Activated CD8-positive, alpha-beta memory T cell treated with anti-CD3 and anti-CD28 coated beads for 1 hour (primary cell): ENCODE measurements at places on chromosomes 12 and 14.

DNA sequence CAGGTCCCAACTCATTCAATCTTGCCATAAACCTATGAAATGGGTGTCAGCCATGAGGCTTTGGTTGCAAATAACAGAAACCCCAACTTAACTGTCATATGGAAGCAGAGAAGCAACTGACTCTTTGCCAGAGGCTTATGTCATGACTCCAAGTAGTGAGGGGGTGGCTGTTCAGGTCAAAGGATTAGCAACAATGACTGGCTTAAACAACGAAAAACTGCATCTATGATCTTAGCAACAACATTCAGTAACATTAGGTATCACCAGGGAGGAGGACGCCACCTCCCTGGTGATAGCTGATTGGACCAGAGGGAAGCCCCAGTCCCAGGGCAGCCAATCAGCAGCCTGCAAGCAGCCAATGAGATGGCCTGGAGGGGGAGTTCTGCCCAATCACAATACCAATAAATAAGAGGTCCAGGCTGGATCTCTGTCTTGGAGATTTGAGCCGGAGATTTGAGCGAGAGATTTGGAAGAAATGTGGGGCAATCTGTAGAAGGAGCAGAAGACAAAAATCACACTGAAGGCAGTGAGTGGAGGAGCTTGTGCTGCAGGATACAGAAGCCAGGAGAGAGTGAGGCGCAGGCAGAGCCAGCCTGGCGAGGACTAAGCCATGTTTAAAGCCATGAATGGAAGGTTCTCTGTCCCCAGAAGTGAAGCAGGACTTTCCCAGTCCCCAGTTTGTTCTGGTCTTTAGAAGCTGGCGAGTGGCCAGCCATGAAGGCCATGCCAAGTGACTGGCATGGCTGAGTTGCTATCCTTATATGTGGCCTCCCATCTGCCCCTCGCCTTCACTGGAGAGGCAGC is 93.3 kb downstream of the CALM1 start:
- no peak for DNase-seq

- no peak for DNase-seq
These were observed 43.4 kb upstream of the ST8SIA1 start for GRCh38 chr12:22377731-22378496.

- DNase-seq = peak; percentile 11
These were observed 11.9 kb downstream of the CFAP54 start for GRCh38 chr12:96501133-96501761.

DNA sequence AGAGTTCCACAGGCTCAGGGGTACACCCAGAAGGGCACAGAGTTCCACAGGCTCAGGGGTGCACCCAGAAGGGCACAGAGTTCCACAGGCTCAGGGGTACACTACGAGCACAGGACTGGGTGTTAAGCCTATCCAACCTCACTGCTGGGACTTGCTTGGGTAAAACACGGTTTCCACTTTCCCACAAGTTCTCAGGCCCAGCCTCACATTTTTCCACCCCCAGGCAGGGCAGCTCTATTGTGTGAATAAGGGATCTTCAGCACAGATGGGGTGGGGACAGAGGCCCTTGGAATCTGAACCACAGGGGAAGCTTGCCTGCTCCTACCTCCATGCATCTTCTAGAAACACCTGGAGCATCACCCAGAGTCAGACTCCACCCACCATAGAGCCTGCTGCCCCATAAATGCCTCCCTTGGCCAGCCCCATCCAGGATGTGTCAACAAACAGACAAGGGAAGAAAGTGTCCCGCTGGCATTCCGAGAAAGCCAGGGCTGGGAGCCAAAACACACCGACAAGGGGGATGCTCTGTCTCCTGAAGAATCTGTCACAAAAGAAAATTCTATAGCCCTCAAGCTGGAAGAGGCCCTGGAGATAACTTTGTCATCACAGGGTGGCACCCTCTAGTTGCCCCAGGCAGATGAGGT is 4.8 kb downstream of the CRACR2A start:
- no peak for DNase-seq

DNA sequence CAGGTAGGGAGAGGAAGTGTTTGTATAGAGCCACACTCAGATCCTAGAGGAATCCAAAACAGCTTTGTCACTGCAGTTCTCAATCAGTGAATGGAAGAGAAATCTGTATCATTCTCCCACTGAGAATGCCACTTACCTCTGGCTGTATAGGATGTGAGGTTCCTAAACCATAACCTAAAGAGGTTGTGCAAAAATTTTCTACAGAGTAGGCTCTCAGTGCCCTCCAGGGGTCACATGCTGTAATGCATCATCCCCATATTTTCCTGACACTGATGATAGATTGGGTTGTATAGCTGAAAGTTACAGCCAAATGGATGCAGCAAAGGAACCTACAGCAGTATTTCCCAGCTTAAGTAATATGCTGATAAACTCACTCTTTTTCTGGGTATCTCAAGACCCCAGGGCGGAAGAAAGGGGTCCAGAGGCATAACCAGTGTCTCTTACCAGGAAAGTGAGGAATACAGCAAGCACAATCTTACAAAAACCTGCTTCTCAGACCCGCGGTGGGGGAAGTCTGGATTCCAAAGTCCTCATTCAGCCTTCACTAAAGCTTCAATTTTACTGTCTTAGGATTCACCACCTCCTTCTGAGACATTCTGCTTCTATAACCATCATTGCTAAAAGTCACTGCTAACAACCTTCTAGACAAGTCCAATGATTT is 3.8 kb downstream of the BCDIN3D start:
- no peak for DNase-seq

DNA sequence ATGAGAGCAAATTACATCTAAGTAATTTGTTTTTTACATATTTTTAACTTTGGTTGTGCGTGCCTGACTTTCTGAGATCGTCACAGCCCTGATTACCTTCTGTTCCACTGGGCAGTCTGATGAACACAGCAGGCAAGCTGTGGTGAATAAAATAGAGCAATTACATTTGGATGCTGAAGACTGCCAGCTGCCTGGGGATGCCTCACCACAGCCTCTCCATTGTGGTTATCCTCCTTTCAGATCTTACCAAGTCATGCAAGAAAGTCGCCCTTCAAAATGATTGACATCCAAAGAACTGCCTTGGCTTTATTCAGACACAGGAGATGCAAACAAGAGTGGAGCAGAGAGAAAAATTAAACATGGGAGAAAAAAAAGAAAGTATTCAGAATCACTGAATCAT is 456.6 kb upstream of the TMPO start:
- DNase-seq = no peak

- DNase-seq = no peak
These were observed 10.8 kb downstream of the GAS2L3 start for GRCh38 chr12:100584256-100584655.

GRCh38 chr12:102622618-102623017 is 142.3 kb upstream of the IGF1 start:
- no peak for DNase-seq

- DNase-seq = no peak
These were observed 253.9 kb upstream of the SFSWAP start for GRCh38 chr12:131457028-131457310.

- DNase-seq = no peak
These were observed 92.1 kb downstream of the NINJ2 start for GRCh38 chr12:570921-571794.
